ENCODE measurements at places on chromosomes 11 and 22.

DNA sequence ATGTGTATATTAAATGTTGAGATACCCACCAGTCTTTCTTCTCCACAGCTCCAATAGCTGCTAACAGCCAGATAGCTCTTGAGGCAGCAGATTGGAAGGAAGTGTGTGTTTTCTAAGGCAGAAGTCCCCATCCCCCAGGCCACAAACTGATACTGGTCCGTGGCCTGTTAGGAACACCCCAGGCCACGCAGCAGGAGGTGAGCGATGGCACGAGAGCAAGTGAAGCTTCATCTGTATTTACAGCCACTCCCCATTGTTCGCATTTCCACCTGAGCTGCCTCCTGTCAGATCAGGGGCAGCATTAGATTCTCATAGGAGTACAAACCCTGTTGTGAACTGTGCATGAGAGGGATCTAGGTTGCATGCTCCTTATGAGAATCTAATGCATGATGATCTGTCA lies 12.7 kb downstream of the CCDC73 start:
- no peak for DNase-seq

DNA sequence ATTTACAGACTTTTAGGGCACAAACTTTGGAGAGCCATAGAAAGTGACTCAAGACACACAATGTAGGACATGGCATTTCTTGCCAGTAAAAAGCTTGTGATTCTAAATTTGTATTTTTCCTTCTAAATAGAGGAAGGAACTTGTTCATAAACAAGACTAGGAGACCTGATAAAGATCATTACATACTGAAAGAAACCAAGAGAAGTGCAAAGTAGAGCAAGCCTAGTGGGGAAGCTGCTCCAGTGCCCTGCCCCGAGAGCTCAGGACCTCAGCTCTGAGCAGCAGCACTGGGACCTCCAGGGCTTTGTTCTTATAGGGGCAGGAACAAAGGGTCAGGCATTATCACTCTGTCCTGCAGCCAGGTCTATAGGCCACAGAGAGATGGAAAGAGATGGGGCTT lies 7.2 kb downstream of the IRAG1 start:
- no peak for DNase-seq

DNA sequence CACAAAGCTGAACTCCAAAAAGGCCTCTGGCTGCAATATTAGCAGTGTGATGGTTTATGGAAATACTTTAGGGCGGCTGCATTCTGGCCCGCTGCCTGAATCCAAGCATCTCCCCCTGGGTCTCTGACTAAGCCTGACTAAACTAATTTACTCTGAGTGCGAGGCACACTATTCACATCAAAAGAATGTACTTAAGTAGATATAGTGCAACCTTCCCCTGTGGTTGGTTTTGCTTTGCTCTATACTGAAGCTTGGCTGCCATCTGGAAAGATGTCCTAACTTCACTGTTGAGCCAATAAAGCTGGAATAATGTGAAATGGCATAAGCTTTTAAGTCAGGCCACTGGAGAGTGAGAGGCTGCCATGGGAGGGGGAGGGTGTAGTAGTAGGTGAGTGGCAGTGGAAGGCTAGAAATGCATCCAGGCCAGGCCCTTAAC lies 321.6 kb downstream of the AASDHPPT start:
- no peak for DNase-seq

GRCh38 chr11:131674051-131674755 lies 303.8 kb downstream of the NTM start:
- DNase-seq = peak; percentile 10

DNA sequence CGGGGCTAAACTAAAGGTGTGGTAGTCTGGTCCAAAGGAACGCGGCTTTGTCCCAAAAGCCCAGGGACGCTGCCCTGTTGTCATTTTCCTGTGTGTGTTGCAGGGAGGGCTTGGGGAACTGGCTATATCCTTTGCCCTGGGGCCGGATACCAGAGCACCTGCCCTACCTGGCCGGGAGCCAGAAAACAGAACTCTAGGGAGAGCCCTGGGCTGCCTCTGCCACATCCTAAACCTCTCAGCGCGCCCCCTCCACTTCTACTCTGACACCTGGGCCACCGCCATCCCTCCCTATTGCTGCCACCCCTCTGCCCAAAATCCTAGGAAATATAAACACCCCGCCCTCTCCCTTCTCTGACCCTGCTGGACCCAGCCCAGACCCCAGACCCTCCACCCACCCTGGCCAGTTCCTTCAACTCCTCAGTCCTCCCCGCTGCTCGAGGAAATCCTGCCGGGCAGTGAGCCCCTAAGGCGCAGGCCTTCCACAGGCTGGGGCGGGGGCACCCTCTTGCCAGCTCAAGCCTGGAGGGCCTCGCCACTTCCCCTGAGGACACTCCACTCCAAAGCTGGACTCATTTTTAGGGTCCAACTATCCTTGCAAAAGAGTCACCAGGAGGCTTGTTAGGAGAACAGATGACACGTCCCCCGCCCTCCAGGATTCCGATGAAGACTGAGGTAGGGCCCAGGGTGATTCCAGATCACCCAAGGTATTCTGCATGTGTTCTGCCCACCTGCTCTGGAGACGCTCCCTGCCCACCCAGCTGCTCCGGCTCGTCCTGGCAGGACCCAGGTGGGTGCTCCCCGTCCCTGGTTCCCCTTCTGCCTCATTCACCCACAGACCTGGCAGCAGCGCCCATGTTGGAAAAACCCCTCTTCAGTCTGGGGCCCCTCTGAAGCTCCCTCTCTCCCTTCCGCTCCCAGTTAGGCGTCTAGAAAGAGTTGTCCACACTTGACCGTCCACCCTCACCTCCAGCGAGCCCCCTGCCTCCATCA lies 12.2 kb downstream of the KCTD17 start:
- DNase-seq = peak; percentile 38
